Heart left ventricle (tissue), 16 donors: ENCODE measurements at places on chromosomes 11 and 22. TPM values are rescaled to one million over a fixed set of nuclear protein-coding genes. Genes with fewer than 3 reads are reported as not detected.

RFPL3 gene
- not detected for total RNA-seq

TMPRSS5 gene
- 0.52 TPM for total RNA-seq

- no peak for DNase-seq
These were observed 3.3 kb downstream of the CCDC81 start for GRCh38 chr11:86377972-86378371.

- DNase-seq = no peak
These were observed 109.8 kb upstream of the SERPIND1 start for GRCh38 chr22:20663941-20664593.

DNA sequence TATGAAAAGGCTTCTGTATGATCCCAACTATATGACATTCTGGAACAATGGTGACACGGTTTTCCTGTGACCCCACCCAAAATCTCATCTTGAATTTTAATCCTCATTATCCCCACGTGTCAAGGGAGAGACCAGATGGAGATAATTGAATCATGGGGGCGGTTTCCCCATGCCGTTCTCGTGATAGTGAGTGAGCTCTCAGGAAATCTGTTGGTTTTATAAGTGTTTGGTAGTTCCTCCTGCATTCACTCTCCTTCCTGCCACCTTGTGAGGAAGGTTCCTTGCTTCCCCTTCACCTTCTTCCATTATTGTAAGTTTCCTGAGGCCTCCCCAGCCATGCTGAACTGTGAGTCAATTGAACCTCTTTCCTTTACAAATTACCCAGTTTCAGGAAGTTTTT, 53.1 kb upstream of the TSPAN18 start:
- DNase-seq = no peak
